Osteoblast (primary cell): ENCODE measurements at places on chromosomes 6 and 20. TPM values are rescaled to one million over a fixed set of nuclear protein-coding genes. Genes with fewer than 3 reads are reported as not detected.
A peak's percentile ranks its signal among the peaks of the same experiment; 100 is the strongest.

- peak; percentile 13 for DNase-seq
These were observed 48.0 kb downstream of the DST start for GRCh38 chr6:56594699-56595098.

GRCh38 chr20:17369506-17369905, 142.7 kb downstream of the PCSK2 start:
- DNase-seq = no peak

Gene TMEM63B
- 32.7 and 36.6 TPM in 2 replicates for total RNA-seq

Gene IYD
- total RNA-seq = not detected in 2 replicates

GRCh38 chr6:24356310-24356973, 1.4 kb downstream of the DCDC2 start:
- DNase-seq = no peak

GRCh38 chr6:69816026-69816425, 19.2 kb upstream of the LMBRD1 start:
- no peak for DNase-seq

DNA sequence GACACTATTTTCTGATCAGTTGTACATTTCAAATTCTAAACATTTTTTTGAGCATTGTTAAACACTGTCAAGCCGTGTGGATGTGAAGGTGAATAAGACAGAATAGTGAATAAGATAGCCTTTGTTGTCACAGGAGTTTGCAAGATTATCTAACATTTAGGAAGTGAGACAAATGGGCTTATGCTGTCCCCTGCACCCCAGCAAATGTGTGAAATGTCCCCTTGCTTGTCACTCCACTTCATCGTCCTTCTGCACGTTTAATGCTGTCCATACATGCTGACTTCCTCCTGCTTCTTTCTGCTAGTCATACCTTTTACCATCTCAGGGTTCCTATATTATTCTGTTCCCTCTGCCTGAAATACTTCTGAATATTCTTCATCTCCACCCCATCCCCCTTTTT, 62.6 kb downstream of the CBFA2T2 start:
- no peak for DNase-seq

- DNase-seq = no peak
These were observed 13.3 kb downstream of the ZSCAN31 start for GRCh38 chr6:28322661-28323060.

Gene HLA-DMB
- total RNA-seq = 2.2 and 8.3 TPM in 2 replicates

GRCh38 chr6:54291146-54291545, 17.1 kb upstream of the TINAG start:
- DNase-seq = peak; percentile 18

DNA sequence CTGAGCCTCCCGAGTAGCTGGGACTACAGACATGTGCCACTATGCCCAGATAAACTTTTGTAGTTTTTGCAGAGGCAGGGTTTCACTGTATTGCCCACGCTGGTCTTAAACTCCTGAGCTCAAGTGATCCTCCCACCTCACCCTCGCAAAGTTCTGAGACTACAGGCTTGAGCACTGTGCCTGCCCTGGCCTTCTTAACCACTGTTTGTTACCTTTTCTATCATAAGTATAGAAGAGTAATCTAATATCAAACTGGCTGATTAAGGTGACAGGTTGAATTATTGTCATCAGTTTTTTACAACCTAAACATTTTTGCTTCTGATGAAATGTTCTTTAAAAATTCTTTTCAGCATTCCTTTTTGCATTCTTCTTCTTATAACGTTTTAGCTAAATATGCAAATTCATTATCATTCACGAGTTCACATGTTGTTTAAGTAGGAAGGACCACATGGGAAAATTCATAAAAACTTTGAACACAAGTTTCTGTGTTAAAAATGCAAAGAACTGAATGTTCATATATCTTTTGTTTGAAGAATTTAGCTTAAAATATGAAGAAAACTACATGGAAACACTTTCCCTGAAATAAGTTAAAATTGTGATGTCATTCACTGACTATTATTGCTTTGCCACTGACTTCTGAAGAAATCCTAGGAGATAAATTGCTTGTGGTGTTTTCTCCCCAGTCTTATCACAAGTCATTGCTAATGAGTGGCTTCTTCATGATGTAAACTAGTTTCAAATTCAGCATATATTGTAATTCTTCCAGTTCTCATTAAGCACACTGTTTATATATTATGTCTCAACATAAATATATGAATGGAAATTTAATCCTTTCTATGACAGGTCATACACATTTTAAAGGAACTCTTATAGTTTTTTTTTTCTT, 106.7 kb downstream of the ADGRB3 start:
- no peak for DNase-seq
